ENCODE measurements at places on chromosomes 7 and 10. TPM values are rescaled to one million over a fixed set of nuclear protein-coding genes. Genes with fewer than 3 reads are reported as not detected.

DENND11 gene
- total RNA-seq: 4.9 TPM

SEMA3D gene
- total RNA-seq: not detected

ADIRF gene
- not detected for total RNA-seq

NUP42 gene
- total RNA-seq: 31.1 TPM

VIPR2 gene
- total RNA-seq: not detected

IKZF1 gene
- total RNA-seq: not detected

NOS3 gene
- total RNA-seq: 0.15 TPM

ANXA8L1 gene
- 120 TPM for total RNA-seq
